HuH-7 (cell line): ENCODE measurements at places on chromosomes 7 and 10.

- no peak for DNase-seq
Measured at GRCh38 chr10:48594803-48595538, 9.9 kb downstream of the ARHGAP22 start.

DNA sequence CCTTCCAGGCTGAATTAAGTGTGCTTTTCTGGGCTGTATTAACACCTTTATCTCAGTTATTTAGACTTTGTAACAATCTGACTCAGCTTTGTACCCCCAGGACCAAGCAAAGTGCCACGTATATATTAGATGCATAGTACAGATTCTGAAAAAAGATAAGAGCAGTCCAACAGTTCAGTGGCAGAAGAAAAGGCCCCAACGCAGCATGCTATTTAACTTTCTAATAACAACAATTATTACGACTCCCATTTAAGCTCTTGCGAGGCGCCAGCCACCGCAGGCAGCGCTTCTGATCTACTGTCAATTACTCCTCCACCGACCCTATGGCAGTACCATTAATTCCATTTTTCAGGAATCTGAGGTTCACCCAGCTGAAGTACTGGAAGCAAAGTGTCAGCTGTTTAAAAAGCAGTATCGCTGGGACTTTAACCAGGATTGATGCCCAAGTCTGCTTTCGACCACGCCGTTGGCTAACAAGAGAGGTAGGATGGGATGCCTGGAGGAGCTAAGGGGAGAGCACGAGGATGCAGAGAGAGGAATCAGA lies 638 bp downstream of the LIPA start:
- DNase-seq, result no peak

DNA sequence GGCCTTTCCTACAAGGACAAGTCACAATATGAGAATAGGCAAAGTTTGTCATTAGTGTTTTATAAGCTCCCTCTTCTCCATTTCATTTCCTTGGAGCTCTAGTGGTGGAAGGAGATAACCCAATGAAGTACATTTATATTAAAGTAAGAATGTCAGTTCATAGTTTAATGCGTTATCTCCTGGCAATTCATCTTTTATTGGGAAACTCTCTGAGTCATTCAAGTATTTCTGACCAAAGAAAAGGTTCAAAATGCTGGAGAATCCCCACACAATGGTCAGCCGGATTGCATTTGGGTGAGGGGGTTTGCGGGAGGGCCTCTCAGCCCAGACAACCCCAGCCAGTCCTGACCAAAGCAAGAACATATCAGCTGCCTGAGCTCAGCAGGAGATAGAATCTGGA lies 321.5 kb upstream of the NRP1 start:
- DNase-seq, result no peak

DNA sequence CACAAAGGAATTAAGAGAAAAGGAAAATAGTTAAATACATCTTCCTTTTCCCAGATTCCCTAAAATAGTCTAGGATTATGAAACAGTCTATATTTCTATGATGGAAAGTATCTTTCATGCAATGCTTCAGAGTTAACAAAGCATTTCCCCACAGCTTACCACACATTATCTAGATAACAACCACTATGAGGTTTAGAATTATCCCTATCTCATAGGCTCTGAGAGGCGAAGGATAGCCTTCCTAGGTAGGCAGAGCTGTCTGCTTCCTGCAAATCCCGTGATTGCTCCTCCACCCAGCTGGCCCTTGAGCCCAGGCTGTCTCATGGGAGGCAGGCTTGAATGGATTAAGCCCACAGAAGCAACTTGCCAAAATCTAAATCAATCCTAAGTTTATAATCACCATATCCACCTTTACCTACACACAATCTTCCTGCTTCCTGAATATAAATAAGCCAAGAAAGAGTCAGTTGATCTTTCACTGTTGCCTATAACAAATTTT lies 321.4 kb upstream of the AOAH start:
- DNase-seq, result no peak

DNA sequence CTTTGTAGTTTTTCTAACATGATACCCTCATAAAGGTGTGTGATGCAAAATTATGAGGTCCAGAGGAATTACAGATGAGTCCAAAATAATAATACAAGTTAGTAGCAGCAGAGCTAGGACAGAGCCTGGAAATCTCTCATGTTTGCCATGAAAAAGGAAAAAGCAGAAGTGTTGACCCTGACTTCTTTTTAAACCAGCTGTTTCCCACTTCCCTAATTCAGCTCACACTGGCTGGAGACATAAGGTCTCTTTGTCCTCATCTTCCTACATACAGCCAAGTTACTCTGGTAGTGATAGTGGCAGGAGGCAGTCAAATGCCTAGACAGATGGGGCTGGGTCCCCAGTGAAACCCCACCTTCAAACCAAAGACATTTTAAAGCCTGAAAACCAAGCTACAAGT lies 269.2 kb downstream of the C7orf25 start:
- DNase-seq, result no peak

DNA sequence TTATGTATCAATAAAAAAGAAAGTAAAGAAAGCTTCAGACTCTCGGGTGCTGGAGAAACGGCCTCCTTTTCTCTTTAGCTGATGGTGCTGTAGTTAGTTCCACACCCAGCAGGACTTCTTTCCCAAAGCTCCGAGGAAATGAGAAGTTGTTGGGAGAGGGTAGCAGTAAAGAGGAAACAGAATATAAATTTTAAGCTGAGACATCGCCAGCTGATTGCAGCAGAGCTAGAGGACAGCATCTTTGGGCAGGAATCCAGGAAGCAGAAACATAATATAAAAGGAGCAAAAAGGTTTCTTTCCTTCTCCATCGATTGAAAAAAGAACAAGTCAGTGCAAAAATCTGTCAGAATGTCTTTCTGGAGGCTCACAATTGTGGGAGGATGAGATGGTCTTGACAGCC lies 616.9 kb upstream of the FOXK1 start:
- no peak for DNase-seq

DNA sequence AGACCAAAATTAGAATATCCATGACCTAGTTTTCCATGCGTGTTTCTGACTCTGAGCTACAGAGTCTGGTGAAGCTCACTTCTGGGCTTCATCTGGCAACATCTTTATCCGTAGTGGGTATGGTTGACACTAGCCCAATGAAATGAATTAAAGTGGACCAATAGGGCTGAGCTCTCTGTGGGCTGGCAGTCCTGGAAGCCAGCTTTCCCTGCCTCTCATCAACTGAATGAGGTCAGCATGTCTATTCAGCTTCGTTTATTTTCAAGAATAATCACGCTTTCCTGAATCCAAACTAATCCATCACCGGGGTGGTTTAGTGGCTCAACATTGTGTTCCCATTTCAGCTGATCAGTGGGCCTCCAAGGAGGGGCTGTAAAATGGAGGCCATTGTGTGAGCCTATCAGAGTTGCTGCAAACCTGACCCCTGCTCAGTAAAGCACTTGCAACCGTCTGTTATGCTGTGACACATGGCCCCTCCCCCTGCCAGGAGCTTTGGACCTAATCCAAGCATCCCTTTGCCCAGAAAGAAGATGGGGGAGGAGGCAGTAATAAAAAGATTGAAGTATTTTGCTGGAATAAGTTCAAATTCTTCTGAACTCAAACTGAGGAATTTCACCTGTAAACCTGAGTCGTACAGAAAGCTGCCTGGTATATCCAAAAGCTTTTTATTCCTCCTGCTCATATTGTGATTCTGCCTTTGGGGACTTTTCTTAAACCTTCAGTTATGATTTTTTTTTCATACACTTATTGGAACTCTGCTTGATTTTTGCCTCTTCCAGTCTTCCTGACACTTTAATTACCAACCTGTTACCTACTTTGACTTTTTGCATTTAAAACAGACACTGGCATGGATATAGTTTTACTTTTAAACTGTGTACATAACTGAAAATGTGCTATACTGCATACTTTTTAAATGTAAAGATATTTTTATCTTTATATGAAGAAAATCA lies 35.5 kb downstream of the CAV1 start:
- DNase-seq, result no peak

GRCh38 chr10:35127289-35127891 lies 744 bp downstream of the CREM start:
- peak; percentile 23 for DNase-seq

DNA sequence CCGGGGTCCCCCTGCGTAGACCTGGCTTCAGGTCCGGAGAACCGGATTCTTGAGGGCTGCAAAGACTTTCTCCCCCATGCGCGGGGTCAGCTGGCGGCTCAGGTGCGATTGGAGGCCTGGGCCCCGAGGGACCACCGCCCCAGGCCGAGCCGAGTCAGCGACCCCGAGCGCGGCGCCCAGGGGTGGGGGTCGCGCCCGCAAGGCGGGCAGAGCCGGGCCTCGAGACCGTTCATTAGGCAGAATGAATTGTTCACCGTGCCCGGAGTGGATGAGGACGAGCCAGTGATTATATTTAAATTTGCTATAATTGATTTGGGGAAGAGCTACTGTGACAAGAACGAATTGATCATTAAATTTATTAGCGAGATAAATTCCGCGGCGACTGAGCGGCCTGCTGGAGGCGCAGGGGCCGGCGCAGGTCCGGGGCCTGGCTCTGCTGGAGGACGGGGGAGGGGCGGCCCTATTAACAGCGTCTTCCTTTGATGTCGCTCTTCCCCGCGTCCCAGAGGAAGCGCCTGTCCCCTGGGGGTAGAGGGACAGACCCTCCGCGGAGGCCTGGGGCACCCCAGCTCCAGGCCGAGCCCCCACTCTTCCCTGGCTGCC lies 7.5 kb downstream of the MNX1 start:
- DNase-seq, result no peak

- DNase-seq, result peak; percentile 28
Measured at GRCh38 chr10:100184840-100185239, 989 bp downstream of the ERLIN1 start.

DNA sequence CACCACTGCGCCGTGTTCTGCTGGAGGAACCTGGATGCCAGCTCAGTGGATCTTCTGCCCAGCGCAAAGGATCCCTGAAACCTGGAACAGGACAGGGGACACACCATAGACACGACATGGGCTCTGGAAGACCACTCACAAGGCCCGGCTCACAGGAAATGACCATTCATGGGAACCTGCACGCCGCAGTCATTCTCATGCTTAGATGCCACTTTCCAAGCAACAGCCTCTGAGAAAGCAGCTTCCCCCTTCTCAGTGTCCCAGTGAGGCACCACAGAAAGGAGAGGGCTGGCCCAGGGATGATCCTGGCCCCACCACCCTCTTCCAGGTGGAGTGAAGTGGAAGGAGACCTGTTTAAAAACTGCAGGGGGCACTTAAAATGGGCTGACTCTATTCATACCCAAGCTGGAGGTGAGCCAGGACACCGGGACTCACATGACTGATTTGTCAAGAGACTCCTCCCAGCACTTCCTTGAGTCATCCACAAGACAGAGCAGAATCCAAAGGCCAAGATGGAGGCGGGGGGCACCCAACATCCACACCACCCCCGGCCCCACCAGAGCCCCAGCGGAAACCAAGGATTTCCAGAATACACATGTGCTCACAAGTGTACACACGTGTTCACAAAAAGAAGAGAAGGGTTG lies 11.2 kb downstream of the CTBP2 start:
- DNase-seq, result no peak

GRCh38 chr7:91285696-91286355 lies 21.6 kb downstream of the FZD1 start:
- no peak for DNase-seq

- no peak for DNase-seq
Measured at GRCh38 chr7:48366096-48366495, 194.8 kb downstream of the ABCA13 start.

DNA sequence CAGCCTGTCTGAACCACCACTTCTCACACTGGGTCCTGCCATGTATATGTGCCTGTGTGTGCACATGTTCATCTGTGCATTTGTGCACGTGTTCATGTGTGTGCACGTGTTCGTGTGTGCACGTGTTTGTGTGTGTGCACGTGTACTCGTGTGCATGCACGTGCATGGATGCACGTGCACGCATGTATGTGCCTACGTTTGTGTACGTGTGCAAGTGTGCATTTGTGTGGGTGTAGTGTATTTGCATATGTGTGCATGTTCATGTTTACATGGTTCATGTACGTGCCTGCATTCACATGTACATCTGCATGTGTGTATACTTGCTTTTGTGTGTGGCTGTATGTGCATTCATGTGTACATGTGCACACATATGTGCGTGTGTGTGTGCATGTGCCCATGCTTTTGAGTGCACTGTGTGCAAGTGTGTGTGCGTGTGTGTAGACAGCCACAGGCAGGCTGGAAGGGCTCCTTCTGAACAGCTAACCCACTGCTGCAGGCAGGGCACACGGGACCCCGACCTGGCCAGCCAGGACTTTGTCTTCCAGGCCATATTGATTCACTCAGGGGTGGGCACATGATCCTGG lies 28.2 kb downstream of the SLC29A4 start:
- no peak for DNase-seq

DNA sequence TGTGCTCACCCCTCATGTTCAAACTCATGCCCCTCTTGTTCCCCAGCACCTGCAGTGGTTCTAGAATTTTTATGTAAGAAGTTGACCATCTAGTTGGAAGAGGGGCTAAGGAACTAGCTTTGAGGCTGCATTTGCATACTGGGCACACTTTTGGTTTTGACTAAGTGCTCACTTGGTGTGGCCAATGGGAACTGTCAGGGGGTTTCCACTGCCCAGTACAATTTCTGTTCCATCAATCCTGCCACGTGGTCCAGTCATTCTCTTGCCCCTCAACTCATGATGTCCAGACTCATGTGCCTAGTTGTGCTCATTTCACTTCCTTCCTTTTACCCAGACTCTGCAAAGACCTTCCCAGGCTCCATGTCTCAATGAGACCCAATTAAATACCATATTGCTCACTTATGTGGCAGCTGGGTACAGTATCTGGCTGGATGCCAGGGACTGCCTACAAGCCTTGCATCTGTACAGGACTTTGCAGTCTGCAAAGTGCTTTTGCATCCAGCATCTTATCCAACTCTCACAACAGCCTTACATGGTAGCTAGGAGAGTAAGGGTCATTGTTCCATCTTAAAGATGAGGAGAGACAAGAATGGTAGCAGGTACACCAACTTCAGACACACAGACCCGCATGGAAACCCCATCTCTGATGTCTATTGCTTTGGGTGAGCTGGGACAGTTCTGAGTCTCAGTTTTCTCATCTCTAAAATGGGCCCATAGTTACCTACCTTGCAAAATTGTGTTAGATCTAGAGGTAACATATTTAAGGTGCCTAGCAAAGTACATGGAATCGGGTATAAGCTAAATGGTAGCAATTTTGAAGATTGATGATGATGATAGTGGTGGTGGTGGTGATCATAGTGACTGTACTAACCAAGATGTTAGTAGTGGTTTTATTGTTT lies 30.1 kb upstream of the KCNMA1 start:
- DNase-seq, result no peak

DNA sequence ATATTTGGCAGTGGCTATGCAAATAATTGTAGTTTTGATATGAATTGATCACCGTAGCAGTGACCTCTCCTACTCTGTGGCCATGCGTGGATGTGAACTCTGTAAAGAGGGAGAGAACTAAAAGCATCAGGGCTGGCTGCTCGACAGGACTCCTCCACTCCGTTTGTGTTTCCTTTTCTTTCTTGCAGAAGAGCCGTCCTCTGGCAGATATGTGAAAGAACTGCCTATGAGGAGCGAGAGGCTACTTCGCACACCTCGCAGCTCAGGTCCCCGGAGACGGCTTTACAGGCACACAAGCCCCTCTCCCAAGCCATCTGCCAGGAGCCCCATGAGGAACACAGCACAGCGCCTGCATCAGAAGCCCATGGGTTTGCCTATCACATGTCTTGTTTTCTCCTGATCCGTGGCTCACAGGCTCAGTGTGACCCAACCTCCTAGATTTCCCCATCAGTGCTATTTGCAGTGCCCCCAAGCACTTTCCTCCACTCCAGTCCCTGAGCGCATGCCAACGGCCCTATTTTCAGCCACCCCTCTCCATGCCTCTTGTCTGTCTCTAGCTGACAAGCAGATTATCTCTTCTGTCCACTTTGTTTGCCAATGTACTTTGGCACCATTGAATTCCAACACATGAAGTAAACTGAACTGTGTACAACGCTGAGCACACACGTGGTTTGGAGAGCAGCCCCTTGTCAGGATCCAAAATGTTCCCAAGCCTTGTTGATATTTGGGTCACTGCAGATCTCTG lies 164.3 kb upstream of the AKR1E2 start:
- DNase-seq, result no peak
